Stimulated activated CD4-positive, alpha-beta T cell treated with anti-CD3 and anti-CD28 coated beads, Interleukin-1b, Interleukin-23, amount 100 ng/mL, for 1 hour (primary cell): ENCODE measurements at places on chromosomes 1 and 21.

DNA sequence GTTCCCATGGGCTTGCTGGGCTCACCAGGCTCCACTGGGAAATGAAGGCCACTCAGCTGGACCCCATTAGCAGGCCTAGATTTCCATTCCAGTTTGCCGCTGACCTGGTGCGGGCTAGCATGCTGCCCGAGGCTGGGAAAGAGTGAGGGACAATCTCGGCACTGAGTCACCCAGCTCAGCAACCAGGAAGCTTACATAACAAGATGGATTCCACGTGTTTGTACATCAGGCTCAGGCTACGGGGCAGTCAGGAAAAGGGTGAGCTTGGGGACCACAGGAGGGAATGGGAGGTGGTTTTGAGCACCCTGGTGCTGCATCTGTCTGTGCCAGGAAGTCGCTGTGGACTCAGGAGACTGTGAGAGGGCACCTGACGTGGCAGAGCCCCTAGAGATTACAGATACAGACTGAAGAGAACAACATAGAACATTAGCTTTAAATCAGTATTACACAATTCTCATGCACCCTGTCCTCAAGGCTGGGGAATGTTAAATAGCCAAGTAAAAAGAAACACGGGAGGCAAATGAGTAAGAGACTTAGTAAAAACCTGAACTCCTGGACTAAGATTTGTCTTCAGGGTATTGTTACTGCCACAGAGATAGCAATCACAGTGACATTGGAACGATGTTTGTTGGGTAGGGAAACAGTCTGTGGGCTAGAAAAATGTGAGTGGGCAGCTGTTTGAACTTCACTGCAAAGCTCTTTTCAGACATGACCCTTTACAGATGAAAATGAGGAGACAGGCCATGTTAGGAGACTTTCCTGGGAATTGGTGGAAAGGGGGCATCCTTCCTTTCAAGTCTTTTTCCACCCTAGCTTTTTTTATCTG, 51.1 kb downstream of the GLUL start:
- DNase-seq = no peak

DNA sequence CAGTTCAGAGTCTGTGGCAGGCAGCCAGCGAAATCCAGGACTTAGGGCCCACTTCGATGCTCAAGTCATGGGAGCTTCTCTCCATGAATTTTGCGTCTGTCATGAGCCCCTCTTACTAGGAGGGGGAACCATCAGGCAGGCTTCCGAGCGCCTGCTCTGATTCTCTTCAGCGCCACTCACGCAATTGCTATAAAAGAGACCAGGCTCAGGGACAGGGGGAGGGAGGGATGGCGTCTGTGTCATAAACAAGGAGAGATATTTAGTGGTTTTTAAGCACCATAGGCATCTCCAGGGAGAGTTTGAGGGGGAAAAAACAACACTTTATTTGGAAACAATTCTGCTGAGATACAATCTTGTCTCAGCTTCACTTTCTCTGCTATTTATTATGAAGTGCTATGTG, 60.6 kb downstream of the NAV1 start:
- no peak for DNase-seq

DNA sequence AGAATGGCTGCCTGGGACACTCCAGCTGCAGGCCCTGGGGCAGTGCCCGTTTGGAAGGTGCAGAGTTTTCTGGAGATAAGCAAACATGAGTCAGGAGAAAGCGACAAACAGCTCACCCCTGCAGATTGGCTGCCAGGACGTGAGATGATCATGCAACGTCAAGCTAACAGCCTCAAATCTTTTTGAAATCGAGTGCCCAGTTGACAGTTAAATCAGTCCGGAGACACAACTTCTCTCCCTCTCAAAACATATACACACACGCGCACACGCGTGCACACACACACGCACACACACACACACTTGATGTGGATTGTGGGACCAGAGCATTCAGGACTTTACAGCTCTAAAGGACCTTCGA, 49.4 kb downstream of the TENT5C start:
- no peak for DNase-seq

DNA sequence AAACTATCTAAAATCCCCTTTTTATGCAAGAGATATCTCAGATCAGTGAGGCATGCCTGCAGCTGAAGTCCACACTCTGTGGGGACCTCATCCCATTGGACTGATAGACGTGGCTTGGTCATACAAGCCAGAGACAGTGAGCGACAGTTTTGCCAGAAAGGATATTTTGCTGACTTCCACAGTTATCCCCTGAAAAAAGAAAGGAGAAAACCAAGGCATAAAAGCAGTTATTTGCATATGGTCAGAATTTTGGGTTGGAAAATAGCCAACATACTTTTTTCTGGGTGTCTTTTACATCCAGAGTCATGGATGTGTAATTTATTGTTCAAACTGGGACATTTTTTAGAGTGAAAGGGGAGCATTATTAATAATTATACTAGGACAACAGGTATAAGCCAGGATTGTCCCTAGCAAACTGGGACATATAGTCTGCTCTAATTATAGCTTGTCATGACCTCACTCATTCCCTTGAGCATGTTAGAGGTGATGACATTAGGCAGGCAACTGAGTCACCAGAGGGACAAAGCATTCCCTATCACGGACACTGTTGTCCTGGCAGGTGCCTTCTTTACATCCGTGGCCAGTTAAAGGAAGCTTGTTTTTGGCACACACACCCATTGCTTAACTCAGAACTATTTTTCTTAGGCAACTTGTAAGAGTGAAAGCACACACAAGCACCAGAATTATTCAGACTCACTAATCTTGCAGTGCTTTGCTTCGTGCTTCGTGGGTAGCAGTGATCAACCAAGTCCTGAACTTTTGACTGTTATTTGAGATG, 65.5 kb downstream of the PRRX1 start:
- DNase-seq = no peak

GRCh38 chr1:103911450-103911849, 161.8 kb downstream of the AMY1C start:
- no peak for DNase-seq

GRCh38 chr1:114558544-114558943, 22.9 kb downstream of the BCAS2 start:
- DNase-seq = no peak

DNA sequence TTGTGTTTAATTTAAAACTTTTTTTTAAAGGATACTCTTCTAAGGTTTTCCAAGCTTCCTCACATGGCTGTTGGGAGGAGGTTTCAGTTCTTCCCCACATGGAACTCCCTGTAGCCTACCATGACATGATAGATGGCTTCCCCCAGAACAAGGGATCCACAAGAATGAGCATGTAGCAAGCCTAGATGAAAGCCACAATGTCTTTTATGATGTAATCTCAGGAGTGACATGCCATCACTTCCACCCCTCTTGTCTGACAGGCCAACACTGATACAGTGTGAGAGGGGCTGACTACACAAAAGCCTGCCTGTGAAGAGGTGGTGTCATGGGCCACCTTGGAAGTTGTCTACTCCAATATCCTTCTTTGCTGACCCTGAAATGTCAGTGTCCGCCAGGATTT, 32.0 kb downstream of the CD34 start:
- DNase-seq = no peak

GRCh38 chr1:102107441-102107840, 110.7 kb upstream of the OLFM3 start:
- DNase-seq = no peak

GRCh38 chr1:220843481-220844011, 35.7 kb upstream of the HLX start:
- DNase-seq = no peak

GRCh38 chr1:85148524-85149250, 52.1 kb downstream of the SYDE2 start:
- DNase-seq = no peak

DNA sequence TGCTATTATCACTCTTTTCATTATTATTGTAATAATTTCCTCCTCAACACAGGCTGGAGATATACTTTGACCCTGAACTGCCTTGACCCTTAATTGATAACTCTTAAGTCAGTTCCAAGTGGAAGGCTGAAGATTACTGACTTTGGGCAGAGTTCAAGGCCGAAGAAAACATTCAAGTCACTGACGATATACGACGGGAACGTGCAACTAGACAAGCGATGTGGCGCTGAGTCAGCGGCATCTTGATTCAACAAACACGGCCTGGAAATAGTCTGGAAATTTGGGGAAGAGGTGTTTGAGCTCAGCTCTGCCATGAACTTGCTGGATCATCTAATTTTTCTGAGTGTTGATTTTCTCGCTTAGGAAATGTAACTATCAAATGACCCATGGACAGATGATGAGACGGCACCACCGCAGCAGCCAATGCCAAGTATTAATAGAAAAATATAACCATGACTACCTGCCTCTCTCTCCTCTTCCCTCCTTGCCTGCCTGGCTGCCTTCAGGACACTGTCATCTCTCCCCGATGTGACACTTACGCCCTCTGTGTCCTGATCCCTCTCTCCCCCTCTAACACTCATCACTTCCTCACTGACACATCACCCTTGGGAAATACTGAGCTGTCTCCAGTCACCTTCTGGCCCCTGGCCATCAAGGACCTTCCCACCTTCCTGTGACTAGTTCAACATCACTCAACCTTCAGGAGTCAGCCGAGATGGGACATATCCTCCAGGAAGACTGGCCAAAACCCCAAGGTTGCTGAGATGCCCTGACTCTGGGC, 49.4 kb downstream of the TMCO4 start:
- no peak for DNase-seq

- no peak for DNase-seq
Measured at GRCh38 chr1:45141247-45142003, 65.0 kb downstream of the ZSWIM5 start.

- DNase-seq = no peak
Measured at GRCh38 chr1:112721966-112722524, 6.9 kb upstream of the PPM1J start.

DNA sequence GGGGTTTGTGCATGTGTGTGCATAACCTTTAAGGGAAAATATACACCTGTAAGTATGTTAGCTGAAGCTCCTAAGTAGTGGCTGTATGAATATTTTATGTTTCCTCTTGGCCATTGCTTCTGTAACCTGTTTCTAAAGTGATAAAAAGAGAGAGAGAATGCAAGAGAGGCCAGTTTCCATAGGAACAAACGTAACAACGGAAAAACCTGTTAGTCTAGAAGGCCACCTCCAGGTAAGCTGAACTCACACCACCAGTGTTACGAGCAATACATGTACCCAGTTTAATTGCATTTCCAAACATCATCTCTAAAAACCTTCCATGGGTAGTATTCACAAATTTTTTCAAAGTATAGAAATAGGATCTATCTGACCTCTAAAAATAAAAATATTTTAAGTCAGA, 63.1 kb downstream of the PLPPR4 start:
- no peak for DNase-seq

- no peak for DNase-seq
Measured at GRCh38 chr1:195745189-195746010, 862.8 kb downstream of the KCNT2 start.

GRCh38 chr1:153122831-153123421, 9.6 kb upstream of the SPRR2F start:
- DNase-seq = no peak

DNA sequence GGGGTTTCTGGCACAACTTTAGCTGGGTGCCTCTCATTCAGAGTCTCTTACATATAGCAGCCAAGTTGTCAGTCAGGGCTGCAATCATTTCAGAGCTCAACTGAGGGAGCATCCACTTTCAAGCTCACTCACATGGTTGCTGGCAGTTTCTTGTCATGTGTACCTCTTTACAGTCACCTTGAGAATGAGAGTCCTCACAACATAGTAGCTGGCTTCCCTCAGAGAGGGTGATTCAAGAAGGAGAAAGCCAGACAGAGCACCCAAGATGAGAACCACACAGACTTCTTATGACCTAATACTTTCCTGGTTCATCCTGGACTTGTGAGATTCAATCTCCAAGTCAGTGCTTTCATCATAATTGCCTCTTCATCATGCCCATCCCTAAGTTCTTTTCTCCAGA, 57.2 kb downstream of the DPT start:
- no peak for DNase-seq

- DNase-seq = no peak
Measured at GRCh38 chr1:205391386-205391785, 30.5 kb downstream of the LEMD1 start.

DNA sequence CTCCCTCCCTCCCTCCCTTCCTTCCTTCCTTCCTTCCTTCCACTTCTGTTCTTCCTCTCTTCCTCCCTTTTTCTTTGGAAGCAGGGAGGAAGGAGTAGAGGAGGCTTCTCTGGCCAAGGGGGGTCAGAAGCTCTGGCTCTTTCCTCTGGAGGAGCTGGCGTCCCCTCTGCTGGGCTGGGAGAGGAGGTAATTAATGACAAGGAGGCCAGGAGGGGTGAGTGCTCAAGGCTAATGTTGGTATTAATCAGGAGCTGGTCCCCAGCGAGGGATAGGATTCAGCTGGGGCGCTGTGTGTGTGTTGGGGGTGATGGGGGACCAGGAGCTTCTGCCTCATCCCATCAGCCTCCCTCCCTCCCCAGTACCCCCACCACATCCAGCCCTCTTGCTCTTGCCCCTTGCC, 6.2 kb upstream of the PEAR1 start:
- DNase-seq = no peak

GRCh38 chr21:45999581-46000181, 18.1 kb downstream of the COL6A1 start:
- no peak for DNase-seq

DNA sequence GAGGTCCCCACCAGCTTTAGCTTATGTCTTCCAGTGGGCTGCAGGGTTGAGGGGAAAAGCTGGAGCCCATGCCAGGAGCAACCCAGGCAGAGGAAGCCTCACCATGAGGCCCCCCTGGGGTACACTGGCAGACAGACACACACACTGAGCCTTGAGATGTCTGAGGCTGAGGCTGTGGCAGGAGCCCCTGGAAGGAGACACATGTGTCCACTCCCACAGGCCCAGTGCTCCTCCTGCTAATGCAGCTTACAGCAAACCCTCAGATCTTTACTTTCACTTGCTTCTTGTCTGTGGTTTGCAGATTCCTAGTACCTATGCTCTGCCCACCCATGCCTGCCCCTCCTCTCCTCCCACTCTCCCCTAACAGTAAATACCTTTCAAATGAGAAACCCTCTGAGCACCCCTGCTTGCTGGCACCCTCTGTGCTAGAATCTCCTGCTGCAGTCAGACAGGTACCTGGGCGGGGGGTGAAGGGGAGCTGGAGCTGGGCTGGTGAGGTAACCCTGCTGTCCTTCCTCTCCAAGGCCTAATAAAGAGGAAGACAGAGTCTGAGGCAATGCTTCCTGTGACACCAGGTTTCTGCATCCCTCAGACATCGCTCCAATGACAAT, 63.4 kb upstream of the NEK2 start:
- DNase-seq = no peak

- DNase-seq = no peak
Measured at GRCh38 chr1:77476475-77476874, 194.7 kb downstream of the AK5 start.

DNA sequence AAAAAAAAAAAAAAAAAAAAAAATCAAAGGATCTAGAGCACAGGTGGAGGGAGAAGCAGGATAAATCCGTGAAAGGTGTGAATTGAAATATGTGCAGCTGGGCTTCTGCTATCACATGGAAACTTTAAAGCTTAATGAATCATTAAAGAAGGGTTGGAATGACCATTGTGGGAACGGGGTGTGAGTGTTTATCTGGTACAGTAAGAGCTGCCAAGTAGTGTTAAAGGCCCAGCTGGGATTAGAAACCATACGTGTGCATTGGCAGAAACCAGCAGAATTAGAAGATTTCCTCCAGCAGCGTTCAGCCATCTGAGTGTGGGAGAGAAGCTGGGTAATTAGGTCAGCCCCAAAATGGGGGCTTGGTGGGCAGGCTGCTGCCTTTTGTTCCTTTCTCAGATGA, 13.5 kb downstream of the FALEC start:
- no peak for DNase-seq
